ENCODE measurements at places on chromosomes 12 and 14. TPM values are rescaled to one million over a fixed set of nuclear protein-coding genes. Genes with fewer than 3 reads are reported as not detected.

DNA sequence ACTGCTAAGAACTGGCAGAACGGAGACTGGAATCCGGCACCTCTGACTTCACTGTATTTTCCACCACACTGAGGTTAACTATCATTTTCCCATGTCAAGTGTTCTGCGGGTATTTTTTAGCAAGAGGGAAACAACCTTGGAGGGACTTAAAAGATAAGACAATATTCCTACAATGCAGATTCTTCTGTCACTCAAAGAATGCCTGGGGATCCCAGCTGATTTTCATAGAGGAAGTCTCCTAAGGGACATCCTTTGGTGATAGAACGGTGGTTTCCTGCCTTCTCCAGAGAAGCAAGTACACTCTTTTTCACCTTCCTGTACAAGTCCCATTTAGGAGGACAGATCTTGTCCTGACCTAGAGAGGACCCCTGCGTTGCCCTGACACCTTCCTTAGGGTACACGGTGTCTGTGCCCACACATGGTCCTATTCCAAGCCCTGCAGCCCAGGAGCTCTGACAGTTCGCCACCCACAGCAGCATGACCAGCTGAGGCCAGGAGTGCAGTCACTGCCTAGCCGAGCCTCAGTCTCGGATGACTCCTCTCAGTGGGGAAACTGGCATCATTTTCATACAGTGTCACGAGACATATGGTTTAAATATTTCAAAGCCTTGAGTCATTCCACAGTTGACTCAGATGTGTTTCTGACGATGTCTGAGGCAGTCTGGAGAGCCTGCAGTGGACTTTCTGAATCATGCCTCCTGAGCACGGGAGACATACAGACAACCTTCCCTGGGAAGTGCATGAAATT is 181.3 kb upstream of the FKBP4 start:
- DNase-seq = no peak

GRCh38 chr12:56317675-56318074 is 1.9 kb upstream of the CNPY2 start:
- DNase-seq = no peak

SIX4 gene
- 1.4 TPM for total RNA-seq

DNA sequence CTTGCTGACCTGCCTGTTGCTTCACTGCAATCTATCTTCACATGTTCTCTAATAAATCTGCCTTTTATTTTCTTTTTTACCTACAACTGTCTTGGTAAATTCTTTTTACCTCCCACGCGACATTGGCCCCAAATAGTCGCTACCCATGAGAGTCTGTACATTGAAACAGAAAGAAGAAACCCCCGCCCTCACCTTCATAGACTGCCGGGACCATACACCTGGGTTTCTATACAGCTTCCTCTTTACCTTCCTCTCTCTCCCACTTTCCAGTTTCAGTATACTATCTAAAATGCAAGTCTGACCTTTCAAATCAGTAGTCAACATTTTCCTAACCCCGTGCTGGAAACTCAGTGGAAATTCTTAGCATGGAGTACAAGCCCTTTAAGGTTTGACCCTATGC is 4.8 kb downstream of the SLC8A3 start:
- DNase-seq = no peak

WNT1 gene
- not detected for total RNA-seq

DNA sequence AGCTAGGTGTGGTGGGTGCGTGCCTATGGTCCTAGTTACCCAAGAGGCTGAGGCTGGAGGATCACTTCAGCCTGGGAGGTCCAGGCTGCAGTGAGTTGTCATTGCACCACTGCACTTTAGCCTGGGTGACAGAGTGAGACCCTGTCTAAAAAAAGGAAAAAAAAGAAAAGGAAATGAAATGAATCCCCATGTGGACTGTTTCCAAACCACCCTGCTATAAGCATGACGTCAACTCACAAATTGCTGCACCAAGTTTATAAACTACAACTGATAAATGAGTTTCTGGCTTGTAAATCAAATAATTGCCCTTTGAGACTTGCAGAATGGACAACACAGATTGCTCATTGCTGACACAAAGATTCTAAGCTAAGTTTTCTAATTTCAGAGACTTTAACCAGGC is 51.0 kb upstream of the STK38L start:
- no peak for DNase-seq

DNA sequence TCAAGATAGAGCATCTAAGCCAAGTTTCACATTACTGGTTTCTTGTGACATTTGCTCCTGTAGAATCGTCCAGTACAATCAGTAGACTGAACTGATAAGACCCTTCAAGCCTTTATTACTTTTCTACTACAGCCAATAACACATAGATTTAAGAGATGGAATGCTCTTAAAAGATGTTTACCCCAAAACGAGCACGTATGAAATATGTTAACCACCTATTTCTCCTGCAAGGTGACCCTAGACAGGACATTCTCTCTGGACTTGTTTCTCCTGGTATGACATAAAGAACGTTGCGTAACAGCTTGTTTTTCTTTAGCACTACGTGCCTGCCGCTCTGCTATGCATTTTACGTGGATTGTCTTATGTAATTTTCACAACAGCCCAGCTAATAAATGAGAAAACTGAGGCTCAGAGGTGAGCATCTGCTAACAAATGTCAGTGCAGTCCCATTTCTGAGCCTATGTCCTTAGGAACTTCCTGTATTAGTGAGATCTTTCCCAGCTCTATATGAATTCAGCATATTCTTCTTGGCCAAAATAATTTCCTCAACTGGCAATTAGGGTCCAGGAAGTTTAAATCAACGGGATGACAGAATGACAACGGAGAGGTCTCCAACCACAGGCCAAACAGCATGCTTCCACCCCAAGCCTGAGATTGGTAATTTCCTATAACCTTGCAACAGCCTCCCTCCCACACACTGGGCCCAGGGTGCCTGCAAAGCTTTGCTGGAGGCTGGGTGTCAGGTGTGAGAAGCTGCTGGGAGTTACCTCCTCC is 3.7 kb downstream of the NFKBIA start:
- no peak for DNase-seq

GRCh38 chr14:78242086-78242485 is 71.9 kb downstream of the NRXN3 start:
- DNase-seq = no peak

GRCh38 chr12:15882118-15882971 is at the start of gene STRAP:
STRAP (plus strand) TSS chr12:15882387; CDS start chr12:15882708, 321 bp downstream.
- peak; percentile 98 for DNase-seq

GRCh38 chr14:84017495-84017894 is 1512.4 kb upstream of the FLRT2 start:
- no peak for DNase-seq

DNA sequence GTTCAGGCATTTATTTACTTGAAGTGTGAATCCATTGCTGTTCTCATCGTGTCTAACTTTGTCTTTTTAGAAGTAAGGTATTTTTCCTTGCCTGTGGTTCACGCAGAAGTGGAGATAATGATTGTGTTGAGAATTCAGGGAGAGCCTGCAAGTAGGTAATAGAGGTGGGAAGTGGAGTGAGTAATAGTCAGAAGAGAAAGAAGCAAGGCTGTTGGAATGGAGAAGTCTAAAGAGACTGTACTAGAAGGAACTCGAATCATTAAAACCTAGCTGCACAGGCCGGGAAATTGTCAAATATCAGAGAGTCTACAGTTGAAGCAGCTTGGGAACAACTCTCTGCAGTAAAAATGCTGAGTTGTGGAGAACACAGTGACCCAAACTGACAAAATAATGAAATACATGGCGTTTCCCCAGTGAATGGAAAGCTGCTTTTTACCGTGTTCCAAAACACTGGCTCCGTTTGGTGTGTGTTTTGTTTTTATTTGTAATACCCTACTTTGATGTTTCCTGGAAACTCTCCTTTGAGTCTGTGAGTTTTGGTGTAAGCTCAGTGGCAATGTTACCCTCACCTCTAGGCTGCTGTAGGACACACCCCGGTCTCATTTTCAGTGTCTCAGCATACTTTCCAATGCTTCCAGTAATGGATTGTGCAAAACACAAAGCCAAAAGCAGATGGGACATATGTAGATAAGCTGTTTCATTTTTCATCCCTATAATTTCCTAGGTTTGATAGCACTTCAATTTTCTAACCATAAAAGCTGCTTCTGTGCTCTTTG is 146.6 kb downstream of the CRADD start:
- DNase-seq = no peak

GRCh38 chr12:108484431-108484830 is 30.6 kb upstream of the FICD start:
- DNase-seq = no peak

ACOT6 gene
- not detected for total RNA-seq

GRCh38 chr12:120394483-120395367 is 25.8 kb upstream of the MSI1 start:
- DNase-seq = no peak

GRCh38 chr14:79596551-79596950 is 614.8 kb downstream of the DIO2 start:
- no peak for DNase-seq

GRCh38 chr12:12212769-12213168 is 54.1 kb downstream of the LRP6 start:
- DNase-seq = no peak

DNA sequence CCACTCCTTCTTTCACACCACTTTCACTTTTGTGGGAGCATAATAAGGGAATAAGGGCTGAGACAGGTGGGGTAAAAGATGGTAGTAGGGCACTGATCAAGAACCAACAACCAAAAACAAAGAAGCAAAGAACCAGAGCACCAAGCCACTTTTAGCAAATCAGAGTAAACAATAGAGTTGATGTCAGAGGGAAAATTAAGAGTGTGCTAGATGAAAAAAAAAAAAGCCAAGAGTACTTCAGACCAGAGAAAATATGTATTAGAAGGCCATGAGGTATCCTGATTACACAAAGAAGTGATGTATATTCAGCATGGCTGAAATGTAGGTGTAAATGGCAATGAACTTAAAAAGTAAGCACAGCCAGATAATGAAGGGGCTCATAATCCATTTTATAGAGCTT is 75.4 kb downstream of the ABCC9 start:
- no peak for DNase-seq

TDRD9 gene
- total RNA-seq = 2.5 TPM

GRCh38 chr14:89267163-89267562 is 149.9 kb downstream of the FOXN3 start:
- DNase-seq = no peak

GRCh38 chr14:101473045-101473729 is 88.1 kb upstream of the DIO3 start:
- DNase-seq = no peak

GRCh38 chr12:30026621-30027234 is 243.0 kb upstream of the TMTC1 start:
- DNase-seq = no peak

DNA sequence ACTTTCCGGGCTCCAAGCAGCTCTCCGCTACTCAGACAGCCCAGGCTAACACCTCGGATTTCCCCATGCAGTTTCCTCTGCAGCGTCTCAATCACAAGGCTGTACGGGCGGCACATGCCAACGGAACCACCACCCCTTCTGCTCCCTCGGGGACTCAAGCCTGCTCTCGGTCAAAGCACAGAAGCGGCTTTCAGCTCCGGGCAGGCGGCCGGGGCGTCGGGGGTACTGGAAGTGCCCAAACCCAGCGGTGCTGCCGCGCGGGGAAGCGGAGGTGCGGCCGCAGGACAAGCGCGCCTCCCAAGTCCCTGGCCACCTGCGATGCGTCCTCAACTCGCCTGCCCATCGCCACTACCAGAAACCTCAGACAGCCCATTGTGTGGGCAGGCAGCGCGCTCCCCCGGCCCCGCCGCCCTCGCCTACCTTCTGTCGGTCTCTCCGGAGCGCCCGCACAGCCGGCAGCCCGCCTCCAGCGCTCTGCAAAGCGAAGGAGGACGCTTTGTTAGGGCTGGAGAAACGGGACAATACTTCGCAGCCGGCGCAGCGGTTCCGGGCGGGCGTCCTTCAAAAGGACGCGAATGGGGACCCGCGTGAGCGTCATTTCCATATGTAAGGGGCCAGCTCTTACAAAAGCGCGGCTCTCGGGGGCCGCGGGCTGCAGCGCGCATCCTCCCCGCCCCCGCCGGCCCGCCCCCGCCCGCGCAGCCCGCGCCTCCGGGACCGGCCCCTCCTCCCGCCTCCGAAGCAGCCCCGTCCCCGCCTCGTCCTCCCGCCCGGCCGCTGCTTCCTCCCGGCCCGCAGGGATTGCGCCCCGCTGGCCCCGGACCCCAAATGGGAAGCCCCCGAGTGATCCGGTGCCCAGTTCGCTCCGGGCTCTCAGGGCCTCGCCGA is 674 bp downstream of the NIN start:
- DNase-seq = peak; percentile 75

- DNase-seq = no peak
These were observed 45.0 kb upstream of the STRN3 start for GRCh38 chr14:31071151-31071550.

DNA sequence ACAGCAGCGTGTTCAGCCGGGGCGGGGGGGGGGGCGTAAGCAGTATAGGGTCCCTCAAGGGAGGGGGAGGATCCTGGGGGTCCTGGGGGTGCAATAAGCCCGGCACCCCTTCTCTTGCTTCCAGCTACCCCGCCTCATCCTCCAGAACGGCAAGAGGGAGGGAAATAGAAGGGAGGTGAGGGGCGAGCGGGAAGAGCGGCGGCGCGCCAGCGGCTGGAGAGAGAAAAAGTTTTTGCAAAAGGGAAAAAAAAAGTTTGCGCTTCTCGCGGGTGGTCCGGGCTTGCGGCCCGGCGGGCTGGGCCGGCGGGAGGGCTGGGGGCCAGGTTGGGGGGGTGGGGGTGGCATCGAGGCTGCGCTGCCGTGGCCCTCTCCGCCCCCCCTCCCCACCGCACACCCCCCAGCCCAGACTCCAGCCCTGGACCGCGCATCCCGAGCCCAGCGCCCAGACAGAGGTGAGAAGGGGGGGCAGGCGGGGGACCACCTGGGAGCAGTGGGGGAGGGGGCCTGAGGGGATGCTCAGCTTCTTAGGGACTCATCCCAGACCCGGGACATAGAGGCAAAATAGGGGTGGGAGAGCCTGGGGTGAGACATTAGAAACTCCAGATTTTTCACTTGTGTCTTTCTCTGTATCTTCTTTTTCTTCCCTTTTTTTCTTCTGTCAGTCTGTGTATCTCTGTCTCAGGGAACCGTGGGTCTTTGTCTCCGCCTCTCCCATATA is at the start of gene GLI1:
TSS of gene GLI1 (plus strand) at position 36 of the 718 bp plus-strand sequence. CDS start 3,907 bp downstream, outside the sequence.
- DNase-seq = no peak

GRCh38 chr14:67967206-67967605 is 147.6 kb downstream of the RAD51B start:
- DNase-seq = no peak

EFS gene
- total RNA-seq = 4.0 TPM

- DNase-seq = peak; percentile 63
These were observed 18.6 kb upstream of the GALNT8 start for GRCh38 chr12:4701395-4702190.

DNA sequence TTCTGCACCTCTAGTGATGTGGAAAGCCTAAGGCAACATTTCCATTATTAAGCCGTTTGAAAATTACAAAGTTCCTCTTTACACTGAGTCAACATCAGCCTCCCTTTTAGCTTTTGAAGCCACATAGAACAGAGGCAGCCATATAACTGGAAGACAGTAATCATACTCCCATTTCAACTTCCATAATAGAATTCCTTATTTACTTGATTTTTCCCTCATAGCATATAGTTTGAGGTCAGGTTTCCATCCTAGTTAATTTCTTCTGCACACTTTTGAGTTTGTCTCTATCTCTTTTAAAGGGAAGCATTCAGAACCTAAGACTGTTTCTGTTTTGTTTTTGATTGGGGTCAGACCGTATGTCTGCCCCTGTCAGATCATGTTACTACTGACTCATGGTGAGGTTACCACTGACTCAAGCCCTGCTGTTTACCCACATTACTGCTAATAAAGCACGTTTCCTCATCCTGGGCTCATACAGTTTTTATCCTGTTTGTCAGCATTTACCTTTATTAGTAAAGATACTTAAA is 161.0 kb downstream of the SLC38A4 start:
- DNase-seq = no peak

GMPR2 gene
- total RNA-seq = 29.1 TPM
